ENCODE measurements at places on chromosomes 6 and 20.

GRCh38 chr6:15829156-15829555 lies 166.3 kb upstream of the DTNBP1 start:
- no peak for DNase-seq

GRCh38 chr6:139891471-139891870 lies 517.0 kb upstream of the CITED2 start:
- no peak for DNase-seq

- DNase-seq = no peak
These were observed 30.4 kb upstream of the MCM9 start for GRCh38 chr6:118965371-118965770.

- DNase-seq = no peak
These were observed 80.1 kb upstream of the ARMC2 start for GRCh38 chr6:108768166-108768555.

DNA sequence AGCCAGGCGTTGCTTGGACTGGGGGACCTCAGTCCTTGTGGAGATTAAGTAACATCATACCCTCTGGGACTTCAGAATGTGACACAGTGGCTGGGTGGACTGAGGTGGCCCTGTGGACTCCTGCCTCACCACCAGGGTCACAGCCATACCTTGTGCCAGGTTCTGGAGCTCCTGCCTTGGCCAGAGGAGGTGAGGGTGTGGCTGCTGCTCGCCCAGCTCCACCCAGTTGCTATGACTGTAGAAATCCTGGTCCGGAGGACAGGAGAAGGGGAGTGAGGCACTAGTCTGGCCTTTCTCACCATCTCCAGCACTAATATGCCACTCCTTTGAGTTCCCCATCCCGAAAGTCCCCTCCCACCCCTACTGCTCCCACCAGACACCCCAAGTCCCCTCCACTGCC lies 1.9 kb downstream of the VWA7 start:
- DNase-seq = no peak

GRCh38 chr6:27472182-27472616 lies 706 bp downstream of the ZNF184 start:
- no peak for DNase-seq
